ENCODE measurements at places on chromosomes 16 and 17.
A peak's percentile ranks its signal among the peaks of the same experiment; 100 is the strongest.

DNA sequence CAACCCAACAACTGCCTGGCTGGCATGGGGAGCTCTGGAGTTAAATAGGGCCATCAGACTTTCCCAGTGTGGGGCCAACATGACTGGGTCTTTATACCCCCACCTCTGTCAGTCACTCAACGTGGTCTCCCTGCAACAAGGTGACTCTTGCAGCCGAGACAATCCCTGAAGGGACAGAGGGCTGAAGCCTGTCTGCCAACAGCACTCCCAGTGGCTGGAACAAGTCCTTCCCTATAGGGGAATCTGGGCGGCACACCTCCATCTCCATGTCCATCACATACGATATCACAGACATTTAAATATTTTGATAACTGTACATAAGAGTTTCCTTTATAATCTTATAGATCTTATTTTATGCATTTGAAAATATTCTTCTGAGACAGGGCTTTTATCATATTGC lies 4.8 kb upstream of the MAPT start:
- no peak for DNase-seq

- DNase-seq, result no peak
Measured at GRCh38 chr16:70433458-70434103, 5.3 kb downstream of the ST3GAL2 start.

DNA sequence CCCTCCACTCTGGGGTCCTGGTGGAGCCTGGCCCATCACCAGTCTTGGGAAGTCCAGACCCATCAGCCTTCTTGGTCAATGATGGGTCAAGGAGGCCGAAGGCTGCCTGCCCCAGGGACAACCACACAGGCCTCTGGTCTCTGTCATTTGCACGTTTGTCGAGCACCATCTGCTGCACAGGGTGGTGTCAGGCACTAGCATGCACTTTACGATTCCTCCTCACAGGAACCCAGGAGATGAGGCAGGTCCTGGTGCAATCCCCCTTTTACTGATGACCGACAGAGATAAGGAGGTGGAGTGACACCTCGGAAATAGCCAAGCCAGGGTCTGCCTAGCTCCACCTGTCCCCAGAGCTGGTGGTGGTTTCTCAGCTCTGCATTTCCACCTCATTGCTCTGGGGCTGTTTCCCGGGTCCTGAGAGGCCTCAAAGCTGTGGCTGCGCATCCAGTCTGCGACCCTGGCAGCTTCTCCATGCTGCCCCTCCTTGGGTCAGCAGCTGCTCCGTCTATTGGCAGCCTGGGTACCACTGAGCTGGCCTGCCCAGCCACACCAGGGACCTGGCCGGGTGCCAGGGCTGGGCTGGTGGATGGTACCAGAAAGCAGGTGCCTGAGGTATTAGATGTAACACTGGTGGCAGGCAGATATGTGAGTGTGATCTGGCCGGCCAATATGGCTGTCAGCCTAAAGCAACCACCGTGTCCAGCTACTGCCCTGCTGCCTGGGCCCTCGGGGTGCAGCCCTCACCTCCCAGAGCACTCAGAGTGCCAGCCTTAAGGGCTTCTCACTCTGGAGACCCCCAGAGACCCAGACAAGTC lies 10.0 kb downstream of the MMP15 start:
- no peak for DNase-seq

GRCh38 chr16:29825145-29826044 lies 5.1 kb downstream of the MVP start:
- peak; percentile 64 for DNase-seq

DNA sequence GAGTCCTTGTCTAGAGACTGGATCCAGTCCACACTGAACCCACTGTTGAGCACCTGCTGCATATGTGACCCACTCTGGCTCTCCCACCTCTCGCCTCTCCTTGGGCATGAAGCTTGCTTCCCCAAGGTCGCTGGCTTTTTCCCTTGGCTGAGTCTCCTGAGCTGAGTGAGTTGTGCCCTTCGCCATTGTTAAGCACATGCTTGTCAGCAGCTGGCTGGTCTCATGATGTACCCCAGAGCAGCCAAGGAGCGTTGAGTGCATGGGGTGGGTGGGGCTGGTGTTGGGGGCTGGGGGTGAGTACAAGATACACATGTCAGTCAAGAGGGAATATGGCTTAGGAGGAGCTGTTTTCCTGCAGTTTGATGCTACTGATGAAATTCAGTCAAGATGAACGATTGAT lies 165.6 kb downstream of the SNX29 start:
- DNase-seq, result no peak

DNA sequence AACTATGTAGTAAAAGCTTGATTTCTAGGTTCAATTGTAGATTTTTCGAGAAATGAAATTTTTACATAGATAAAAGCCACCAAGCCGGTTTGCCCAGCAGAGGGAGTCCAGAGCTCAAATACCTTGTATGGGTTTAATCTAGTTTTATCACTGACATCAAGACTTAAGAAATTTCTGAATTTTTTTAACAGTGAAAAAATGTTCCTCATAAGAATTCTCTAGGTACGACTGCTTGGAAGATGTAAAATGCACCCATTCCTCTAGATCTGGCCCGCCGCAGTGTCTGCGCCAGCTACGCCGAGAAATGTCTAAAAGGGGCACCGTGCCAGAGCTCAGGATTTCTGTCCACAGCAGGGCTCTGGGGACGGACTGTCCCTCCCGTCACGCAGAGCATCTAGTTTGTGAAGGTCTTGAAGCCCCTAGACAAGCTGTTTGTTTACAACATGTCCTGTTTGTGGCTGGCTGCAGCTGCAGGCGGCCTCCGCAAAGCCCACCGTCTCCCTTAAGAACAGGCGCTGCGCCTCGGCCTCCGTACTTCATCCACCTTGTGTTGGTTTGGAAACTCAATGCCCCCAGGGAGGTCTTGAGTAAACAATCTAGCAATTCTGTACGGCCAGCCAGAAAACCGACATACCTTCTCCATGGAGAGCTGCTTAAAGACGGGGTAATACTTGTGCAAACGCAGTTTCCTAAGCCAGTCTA lies 24.8 kb downstream of the MAP1LC3B start:
- DNase-seq, result no peak

Data from CD4-positive, alpha-beta T cell (primary cell).